Karpas-422 (cell line): ENCODE measurements at places on chromosomes 4 and X.

- H3K4me3 ChIP-seq = no peak overlapping the region
- H3K27me3 ChIP-seq = no peaks in the 10 kb centered on the region
- no peaks in the 10 kb centered on the region for H3K4me1 ChIP-seq
- no peak overlapping the region for H3K27ac ChIP-seq
- H3K36me3 ChIP-seq = no peaks in the 10 kb centered on the region
Observed at GRCh38 chrX:113741744-113742143, 842.1 kb upstream of the HTR2C start.

DNA sequence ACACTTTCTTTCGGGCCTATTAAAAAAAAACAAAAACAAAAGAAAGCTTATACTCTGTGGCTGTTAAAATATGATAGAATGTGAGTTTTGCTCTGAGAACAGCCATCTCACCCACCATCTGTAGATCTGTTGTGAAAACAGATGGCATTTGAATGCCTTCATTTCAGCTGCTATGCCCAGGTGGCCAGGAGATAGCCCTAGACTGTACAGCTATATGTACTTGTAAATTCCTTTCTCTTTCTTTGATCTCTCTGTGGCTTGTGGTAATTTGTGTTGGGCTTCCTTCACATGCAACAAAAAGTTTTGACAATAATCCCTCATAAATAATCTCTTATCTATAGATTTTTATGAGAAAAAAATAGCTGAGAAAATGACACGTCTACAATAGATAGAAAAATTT lies 38.1 kb downstream of the PNPLA4 start:
- H3K27ac ChIP-seq = no peak overlapping the region
- H3K36me3 ChIP-seq = no peaks in the 10 kb centered on the region
- H3K4me3 ChIP-seq = no peak overlapping the region
- no peak for DNase-seq
- peaks cover 12% of the 10 kb centered on the region for H3K4me1 ChIP-seq
- H3K27me3 ChIP-seq = no peaks in the 10 kb centered on the region

GRCh38 chr4:122639181-122639580 lies 18.3 kb upstream of the IL21 start:
- no peaks in the 10 kb centered on the region for H3K36me3 ChIP-seq
- DNase-seq = no peak
- peaks cover 4% of the 10 kb centered on the region for H3K4me1 ChIP-seq
- H3K27ac ChIP-seq = no peak overlapping the region
- H3K27me3 ChIP-seq = no peaks in the 10 kb centered on the region

DNA sequence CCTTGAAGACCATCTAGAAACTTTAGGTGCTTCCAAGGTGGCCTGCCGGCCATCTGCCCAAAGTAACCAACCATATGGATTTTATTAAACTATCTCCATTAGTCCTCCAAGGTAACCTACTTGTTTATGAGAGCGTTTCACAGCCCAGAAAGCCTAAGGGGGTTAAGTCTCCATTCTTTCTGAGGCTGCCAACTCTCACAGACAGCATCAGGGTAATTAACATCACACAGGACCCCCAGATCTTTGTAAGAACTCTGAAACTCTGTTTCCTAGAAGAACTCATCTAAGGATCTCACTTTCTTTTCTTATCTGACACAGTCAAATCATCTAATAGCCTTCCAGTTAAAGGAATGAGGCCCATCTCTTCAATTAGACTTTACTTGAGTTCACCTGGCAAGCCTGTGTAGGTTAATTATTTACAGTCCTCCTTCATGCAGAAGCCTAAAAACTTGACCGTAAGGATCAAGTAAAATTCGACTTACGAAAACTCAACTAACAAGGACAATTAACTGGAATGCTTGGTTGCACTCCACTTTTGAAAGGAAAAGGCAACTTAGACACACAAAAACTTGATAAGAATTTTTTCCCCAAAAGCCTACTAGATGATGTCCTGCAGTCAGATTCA lies 252.5 kb downstream of the GRIA3 start:
- H3K4me1 ChIP-seq = no peaks in the 10 kb centered on the region
- no peaks in the 10 kb centered on the region for H3K27me3 ChIP-seq
- H3K36me3 ChIP-seq = no peaks in the 10 kb centered on the region
- H3K27ac ChIP-seq = no peak overlapping the region

- peaks cover 16% of the 10 kb centered on the region; the same call in 1 of the 2 replicates for H3K36me3 ChIP-seq
- no peaks in the 10 kb centered on the region for H3K4me1 ChIP-seq
- H3K27ac ChIP-seq = no peak overlapping the region
- DNase-seq = no peak
Observed at GRCh38 chr4:42454755-42455420, 57.6 kb downstream of the SHISA3 start.

DNA sequence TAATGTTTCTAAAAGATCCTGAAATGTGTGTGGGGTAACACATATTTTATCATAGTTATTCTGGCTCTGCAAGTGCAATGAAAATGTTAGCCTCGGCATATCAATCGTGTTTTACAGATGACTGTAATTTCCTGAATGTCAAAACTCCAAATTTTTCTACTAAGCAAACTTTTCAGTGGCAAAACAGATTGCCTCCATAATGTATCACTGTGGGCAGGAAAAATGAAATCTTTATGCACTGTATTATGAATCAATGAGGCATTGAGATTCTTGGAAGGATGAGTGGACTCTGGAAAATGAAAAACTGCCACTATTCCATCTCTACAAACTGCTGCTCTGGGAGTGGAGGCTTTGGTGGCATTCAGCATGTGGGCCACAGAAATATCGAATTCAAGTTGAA lies 160.1 kb upstream of the MBNL3 start:
- no peaks in the 10 kb centered on the region for H3K36me3 ChIP-seq
- DNase-seq = no peak
- H3K27me3 ChIP-seq = no peaks in the 10 kb centered on the region

- no peak for DNase-seq
- no peaks in the 10 kb centered on the region for H3K36me3 ChIP-seq
- H3K27ac ChIP-seq = no peak overlapping the region
- no peak overlapping the region for H3K4me3 ChIP-seq
- H3K4me1 ChIP-seq = peaks cover 14% of the 10 kb centered on the region
- H3K27me3 ChIP-seq = no peaks in the 10 kb centered on the region
Observed at GRCh38 chr4:125316791-125317524, 2.2 kb downstream of the FAT4 start.

DNA sequence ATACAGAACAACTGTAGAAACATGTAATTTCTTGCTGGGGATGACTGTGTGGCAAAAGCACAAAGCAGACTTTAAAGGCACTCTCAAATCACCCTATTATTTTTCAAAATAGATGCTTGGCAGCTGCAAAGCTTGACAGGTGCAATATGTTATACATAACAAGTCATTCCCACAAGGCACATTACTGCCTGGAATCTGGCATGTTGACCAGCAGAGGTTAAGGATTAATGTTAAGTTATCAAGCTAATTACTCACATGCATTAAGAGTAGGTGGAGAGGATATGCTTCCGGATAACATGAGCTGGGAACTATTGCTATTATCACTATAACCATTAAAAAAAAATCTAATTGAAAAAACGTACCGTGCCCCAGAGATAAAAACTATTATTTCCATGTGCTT lies 17.8 kb downstream of the ANOS1 start:
- H3K27me3 ChIP-seq = no peaks in the 10 kb centered on the region
- H3K4me3 ChIP-seq = no peak overlapping the region
- H3K4me1 ChIP-seq = no peaks in the 10 kb centered on the region
- no peaks in the 10 kb centered on the region for H3K36me3 ChIP-seq
- no peak for DNase-seq

DNA sequence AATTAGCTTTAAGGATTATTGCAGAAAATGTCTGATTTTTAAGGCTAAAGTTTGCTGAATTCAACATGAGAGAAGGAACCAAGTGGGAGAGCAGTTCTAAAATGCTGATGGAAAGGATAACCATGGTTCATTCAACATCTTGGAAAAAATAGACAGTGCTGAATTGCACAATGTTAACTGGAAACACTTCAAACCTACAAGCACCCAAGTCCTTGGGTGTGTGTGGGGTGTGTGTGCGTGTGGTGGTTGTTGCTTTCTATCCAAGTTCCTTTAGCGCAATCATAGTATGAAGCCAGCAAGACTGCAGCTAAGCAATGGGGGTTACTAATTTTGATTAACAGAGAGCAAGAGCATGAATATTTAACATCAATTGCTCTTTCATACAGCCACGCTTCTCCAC lies 29.3 kb upstream of the SCOC start:
- no peaks in the 10 kb centered on the region for H3K36me3 ChIP-seq
- H3K27ac ChIP-seq = no peak overlapping the region
- H3K4me3 ChIP-seq = no peak overlapping the region
- no peak for DNase-seq

- no peak for DNase-seq
- no peak overlapping the region for H3K4me3 ChIP-seq
- H3K27ac ChIP-seq = no peak overlapping the region
Observed at GRCh38 chrX:25640276-25640675, 497.9 kb upstream of the MAGEB18 start.

GRCh38 chr4:69536980-69537379 lies 41.3 kb upstream of the UGT2B4 start:
- no peaks in the 10 kb centered on the region for H3K4me1 ChIP-seq
- H3K36me3 ChIP-seq = no peaks in the 10 kb centered on the region
- no peaks in the 10 kb centered on the region for H3K27me3 ChIP-seq
- H3K27ac ChIP-seq = no peak overlapping the region
- no peak for DNase-seq

DNA sequence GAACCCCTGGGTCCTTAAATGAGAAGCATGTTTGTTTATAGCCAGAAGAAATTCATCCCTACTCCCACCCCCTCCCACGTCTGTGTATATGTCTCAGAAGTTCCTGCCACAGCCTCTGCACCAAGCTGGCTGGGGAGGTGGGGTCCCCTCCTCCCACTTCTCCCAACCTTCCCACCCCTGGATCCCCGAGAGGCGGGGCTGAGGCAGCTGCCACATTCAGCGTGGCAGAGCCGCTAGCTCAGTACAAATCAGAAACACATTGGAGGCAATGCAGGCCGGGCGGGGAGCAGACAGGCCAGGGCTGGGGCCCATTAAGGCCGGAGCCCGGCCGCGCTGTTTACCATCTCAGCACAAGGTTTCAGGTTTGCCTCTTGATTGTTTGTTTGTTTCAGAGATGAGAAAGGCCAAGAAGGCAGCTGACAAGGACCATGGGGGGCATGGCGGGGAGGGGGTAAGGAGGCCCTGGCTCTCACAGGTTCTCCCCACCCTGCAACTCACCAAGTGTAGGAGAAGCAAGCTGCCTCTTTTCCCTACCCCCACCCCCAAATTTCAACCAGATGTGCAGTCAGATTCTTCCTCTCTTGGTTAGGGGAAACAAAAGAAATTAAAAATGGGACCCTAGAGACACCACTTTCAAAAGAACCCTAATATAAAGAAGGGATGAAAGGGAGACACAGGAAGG lies 22.3 kb downstream of the PJA1 start:
- no peaks in the 10 kb centered on the region for H3K36me3 ChIP-seq
- no peaks in the 10 kb centered on the region for H3K4me1 ChIP-seq
- no peak overlapping the region for H3K4me3 ChIP-seq
- H3K27ac ChIP-seq = no peak overlapping the region
- no peak for DNase-seq
- H3K27me3 ChIP-seq = no peaks in the 10 kb centered on the region

GRCh38 chrX:40947276-40947675 lies 138.0 kb upstream of the USP9X start:
- no peak overlapping the region for H3K4me3 ChIP-seq
- H3K36me3 ChIP-seq = no peaks in the 10 kb centered on the region
- no peaks in the 10 kb centered on the region for H3K4me1 ChIP-seq
- H3K27ac ChIP-seq = no peak overlapping the region
- H3K27me3 ChIP-seq = no peaks in the 10 kb centered on the region
- DNase-seq = no peak

DNA sequence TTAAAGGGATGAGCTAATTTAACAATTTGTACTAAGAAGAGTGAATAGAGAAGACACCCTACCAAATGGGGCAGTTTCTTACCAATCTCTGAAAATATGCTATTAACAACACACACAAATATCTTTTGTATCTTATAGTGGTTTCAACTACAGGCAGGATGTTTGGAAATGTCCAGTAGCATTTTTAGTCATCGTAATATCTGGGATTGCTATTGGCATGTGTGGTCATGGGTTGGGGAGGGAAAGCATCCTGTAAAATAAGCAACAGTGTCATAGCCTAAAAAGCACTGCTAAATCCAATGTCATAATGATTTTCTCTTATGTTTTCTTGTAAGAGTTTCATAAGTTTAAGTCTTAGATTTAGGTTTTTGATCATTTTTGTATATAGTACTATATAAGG lies 29.3 kb upstream of the ABCG2 start:
- peaks cover 8% of the 10 kb centered on the region for H3K4me1 ChIP-seq
- DNase-seq = no peak
- no peak overlapping the region for H3K27ac ChIP-seq
- no peaks in the 10 kb centered on the region for H3K27me3 ChIP-seq
- H3K36me3 ChIP-seq = no peaks in the 10 kb centered on the region
- H3K4me3 ChIP-seq = no peak overlapping the region

- H3K27me3 ChIP-seq = no peaks in the 10 kb centered on the region
- no peaks in the 10 kb centered on the region for H3K36me3 ChIP-seq
- no peaks in the 10 kb centered on the region for H3K4me1 ChIP-seq
- H3K27ac ChIP-seq = no peak overlapping the region
Observed at GRCh38 chrX:105552395-105552794, 269.9 kb upstream of the NRK start.

DNA sequence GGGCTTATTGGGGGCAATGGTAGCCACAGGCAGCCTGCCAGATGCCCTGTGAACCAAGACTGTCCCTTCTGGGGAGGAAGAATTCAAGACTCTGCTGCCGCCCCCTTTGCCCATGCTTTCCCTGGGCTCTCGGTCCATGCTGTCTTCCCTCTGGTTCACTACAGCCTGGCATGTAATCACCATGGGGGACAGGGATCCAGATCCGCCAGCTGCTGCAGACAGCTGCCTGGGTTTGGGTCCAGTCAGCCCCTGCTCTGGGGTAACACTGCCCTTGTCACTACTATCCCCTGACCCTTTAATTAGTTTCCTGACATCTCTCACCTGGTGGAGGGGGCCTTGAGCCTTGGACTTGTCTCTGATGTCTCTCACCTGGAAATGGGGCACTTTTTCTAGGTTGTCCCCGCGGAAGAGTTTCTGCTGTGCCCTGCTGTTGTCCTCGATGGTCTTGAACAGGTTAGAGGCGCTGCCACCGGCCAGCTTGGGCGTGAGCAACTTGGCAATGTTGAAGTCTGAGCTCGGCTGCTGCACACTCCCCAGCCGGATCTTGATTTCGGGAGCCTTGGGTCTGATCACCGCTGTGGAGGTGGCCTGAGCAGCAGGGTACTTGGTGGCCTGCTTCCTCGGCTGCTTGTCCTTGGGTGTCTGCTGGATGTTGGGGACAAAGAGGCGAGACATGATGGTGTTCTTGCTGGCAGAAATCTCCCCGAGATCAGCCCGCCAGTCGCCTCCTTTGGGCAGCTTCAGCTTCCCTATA lies 6.4 kb downstream of the C4orf54 start:
- peaks cover 96% of the 10 kb centered on the region for H3K4me1 ChIP-seq
- peak overlapping the region; percentile 22; the same call in 1 of the 2 replicates for H3K4me3 ChIP-seq
- no peak for DNase-seq
- no peaks in the 10 kb centered on the region for H3K36me3 ChIP-seq
- H3K27ac ChIP-seq = no peak overlapping the region

DNA sequence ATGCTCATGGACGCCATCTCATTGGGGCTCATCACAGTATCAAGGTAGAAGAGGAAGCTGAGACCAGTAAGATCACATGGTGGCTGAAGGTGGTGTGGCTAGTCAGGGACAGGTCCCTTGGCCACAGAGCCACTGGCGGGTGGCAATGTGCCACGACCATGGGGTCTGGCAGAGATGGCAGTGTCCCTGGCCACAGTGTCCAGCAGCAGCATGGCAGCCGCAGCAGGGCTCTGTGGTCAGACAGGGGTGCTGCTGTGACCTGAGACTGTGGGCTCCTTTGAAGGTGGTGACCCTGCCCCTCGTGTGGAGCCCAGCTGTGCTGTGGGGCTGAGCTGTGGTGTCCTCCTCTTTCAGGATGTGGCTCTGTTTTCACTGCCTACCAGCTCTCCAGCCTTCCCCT lies 2.2 kb upstream of the DOK7 start:
- H3K36me3 ChIP-seq = no peaks in the 10 kb centered on the region
- DNase-seq = no peak
- no peaks in the 10 kb centered on the region for H3K4me1 ChIP-seq
- H3K27me3 ChIP-seq = no peaks in the 10 kb centered on the region
